ENCODE measurements at places on chromosomes 2 and 18.

- peak; percentile 31 for DNase-seq
Measured at GRCh38 chr2:20351555-20352229, 1.0 kb upstream of the PUM2 start.

GRCh38 chr2:9232886-9233285, 26.3 kb downstream of the ASAP2 start:
- DNase-seq = peak; percentile 45

- DNase-seq = no peak
Measured at GRCh38 chr2:64666810-64667438, 13.2 kb upstream of the SERTAD2 start.

- no peak for DNase-seq
Measured at GRCh38 chr2:208069186-208069585, 43.9 kb upstream of the PLEKHM3 start.

- DNase-seq = peak; percentile 24
Measured at GRCh38 chr2:24749069-24749691, 44.0 kb downstream of the PTRHD1 start.

GRCh38 chr2:224689539-224689938, 26.6 kb downstream of the CCDC195 start:
- DNase-seq = no peak

DNA sequence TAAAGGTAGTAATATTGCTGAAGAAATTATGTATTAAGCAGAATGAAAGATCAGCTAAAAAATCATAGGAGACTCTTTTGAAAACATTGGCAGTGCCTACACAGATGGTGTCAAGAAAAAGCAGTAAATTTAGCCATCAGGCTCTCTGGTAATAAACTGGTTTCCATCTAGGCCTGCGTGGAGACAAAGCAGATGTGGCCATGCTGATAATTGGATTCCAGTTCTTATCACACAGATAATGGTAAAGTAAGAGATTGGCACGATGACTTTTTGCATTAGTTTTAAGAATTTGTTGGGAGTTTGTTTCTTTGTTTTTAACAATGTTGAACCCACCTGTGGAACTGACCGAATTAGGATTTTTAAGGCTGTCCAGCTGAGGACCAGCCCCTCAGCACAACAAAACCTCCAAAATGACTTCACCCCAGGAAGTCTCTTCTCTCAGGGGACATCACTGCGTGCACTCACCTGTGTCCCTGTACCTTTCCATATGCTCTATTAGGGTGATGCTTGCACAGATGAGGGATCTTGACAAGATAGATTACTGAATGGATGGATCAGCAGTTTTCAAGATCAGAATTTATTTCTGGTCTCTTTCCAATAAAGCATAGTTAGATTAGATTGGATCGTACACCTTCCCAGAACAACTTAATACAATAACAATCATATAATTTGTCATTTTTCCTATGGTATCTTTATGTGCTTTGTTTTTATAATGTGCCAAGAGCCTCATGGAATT, 69.1 kb upstream of the DNAJC10 start:
- no peak for DNase-seq

DNA sequence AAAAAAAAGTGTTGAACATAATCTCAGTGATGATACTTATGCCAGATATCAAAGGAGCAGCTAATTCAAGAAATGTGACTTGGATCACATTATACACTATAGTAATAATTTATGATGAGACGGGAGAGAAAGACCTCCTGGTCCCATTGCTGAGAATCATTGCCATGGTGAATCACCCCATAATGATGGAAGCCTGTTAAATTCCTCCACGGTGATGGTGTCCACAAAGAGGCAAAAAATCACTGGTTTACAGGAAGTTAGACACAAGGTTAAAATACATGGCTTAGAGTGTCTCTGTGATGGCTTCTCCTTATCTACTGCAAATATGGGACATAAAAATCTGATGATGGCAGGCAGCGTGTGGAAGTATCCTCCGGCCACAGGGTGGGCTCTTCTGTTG, 210.0 kb downstream of the CDH2 start:
- no peak for DNase-seq

All from hematopoietic multipotent progenitor cell treated with erythropoietin and hydrocortisone succinate and interleukin-3 and kit ligand, for 4 days (in vitro differentiated cells).